ENCODE measurements at places on chromosomes 5 and 9.

GRCh38 chr5:84696651-84697050 lies 312.0 kb upstream of the EDIL3 start:
- DNase-seq, result no peak

DNA sequence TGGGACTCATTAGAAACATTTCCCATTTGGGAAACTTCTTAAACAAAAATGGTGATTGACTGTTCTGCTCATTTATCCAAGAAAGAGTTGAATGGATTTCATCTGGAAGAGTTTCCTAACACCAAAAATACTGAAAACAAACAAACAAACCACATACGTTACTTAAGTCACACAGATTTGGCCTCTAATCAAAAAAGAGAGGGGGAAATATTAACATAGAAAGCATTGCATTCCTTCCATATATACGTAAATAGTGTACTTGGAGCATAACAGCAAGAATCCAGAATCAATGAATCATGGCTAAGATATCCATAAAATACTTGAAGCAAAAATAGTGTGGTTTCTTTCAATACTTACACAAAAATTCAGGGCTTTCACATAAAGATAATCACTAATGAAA lies 189.8 kb upstream of the MAP3K1 start:
- DNase-seq, result no peak

DNA sequence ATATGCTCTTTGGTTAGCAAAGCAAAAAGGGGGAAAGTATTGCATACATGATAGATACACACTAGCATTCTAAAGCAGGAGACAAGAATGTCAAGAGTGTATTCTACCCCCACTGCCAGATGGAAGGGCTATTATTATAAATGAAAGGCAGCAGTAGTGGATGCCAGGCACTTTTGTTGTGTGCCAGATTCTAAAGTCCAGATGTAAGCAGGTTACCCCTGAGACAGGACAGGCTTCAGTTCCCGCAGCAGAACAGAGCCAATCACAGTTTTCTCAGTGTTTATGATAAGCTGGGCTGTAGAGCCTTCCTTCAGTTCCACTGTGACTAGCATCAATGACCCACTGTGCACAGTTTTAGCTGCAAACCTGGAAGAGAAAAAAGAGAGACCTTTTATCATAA lies 226.6 kb upstream of the TBCA start:
- DNase-seq, result no peak

- DNase-seq, result no peak
These were observed 30.2 kb upstream of the GABRP start for GRCh38 chr5:170753311-170753710.

DNA sequence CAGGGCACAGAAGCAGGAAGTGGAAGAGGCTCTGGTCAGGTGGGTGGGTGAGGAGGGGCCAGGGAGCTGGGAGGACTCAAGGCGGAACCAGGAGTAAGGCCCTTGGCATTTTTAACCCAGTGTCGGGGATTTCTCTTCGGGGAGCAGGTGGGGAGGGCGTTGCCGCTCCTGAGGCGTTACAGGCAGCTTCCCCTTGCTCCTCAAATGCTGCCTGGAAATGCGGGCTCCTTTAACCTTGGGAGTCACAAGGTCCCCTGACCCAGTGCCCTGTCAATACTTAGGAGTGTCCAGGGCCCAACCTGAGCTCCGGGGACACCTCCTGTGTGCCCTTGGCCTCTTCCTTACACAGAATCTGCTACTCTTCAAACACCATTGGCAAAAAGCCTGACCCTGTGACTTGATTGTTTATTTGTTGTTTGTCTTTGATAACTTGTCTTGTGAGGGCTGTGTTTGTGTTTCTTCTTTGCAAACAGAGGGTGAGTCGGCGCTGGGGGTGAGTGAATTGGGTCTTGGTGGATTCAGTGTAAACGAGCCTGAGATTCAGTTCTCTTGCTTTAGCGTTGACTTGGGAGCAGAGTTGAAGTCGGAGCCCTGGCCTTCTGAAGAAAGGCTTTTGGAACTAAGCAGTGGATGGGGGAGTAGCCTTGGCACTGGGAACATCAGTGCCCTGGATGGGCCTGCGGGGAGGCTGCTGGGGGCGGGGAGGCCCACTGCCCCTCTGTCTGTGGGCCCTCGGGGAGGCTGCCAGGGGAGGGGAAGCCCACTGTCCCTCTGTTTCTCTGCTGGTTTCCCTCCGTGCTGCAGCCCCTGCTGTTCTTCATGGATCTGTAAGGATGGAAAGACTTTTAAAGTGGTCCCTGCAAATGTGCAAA lies 300.7 kb upstream of the IRX4 start:
- no peak for DNase-seq

- DNase-seq, result no peak
These were observed 7.0 kb downstream of the PAM start for GRCh38 chr5:102762095-102762534.

GRCh38 chr9:71858812-71859211 lies 52.2 kb downstream of the ABHD17B start:
- DNase-seq, result no peak

- DNase-seq, result no peak
These were observed 802.2 kb downstream of the CDH12 start for GRCh38 chr5:22050931-22051330.

- DNase-seq, result no peak
These were observed 118.1 kb downstream of the ADAMTS2 start for GRCh38 chr5:179227229-179227579.

- no peak for DNase-seq
These were observed 396.2 kb downstream of the KCTD16 start for GRCh38 chr5:144566747-144567420.

DNA sequence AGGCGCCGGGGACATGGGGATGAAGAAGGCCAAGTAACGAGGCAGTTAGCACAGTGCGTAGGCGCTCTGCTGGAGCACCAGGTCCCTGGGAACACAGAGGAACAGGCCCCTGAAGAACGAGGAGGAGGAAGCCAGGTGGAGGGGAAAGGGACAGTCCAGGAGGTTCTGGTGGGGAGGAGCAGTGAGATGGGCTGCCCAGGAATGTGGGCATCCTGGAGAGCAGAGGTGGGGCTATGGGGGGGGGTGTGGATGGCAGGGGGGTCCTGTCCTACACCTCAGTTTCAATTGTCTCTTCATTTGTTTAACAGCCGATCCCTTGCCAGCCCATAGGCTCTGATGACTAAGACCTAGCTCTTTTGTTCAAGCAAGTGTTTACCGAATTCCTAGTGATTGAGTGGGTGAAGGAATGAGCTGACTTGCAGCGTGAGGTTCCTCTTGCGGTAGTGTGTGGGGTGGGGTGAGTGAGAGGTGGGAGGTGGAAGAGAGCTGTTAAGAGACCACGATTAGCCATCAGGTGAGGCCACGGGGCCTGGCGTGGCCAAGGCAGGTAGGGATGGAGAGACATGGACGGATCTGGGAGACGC lies 8.4 kb upstream of the PHYHD1 start:
- DNase-seq, result no peak

- DNase-seq, result no peak
These were observed 152.9 kb downstream of the SGCD start for GRCh38 chr5:156479849-156480248.

DNA sequence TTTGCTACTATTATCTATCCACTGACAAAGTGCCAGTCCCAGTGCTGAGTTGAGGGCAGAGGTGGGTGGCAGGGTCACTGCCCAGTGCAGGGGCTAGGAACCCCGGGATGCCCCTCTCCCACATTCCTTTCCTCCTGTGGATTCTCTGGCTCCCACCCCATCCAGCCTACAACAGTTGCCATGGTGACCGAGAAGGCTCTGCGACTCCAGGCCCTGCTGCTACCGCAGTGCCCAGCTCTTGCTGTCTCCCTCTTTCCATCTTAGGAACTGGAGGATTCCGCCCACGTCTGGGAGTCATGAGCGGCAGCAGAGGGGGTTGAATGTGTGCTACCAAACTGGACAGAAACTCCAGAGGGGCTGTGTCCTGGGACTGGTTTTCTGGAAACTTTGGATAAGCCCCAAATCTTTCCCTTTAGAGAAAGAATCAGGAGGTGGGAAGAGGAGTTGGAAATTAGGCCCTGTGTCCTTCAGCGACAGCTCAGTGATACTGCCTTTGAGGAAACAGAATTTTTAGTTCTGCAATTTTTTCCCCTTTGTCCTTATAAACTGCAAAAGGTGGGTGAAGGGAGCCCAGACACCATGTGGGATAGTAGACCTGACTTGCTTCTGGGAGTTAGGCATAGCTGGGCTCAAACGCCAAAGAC lies 20.7 kb upstream of the C5orf47 start:
- no peak for DNase-seq

GRCh38 chr5:111194925-111195324 lies 29.3 kb upstream of the CAMK4 start:
- no peak for DNase-seq

DNA sequence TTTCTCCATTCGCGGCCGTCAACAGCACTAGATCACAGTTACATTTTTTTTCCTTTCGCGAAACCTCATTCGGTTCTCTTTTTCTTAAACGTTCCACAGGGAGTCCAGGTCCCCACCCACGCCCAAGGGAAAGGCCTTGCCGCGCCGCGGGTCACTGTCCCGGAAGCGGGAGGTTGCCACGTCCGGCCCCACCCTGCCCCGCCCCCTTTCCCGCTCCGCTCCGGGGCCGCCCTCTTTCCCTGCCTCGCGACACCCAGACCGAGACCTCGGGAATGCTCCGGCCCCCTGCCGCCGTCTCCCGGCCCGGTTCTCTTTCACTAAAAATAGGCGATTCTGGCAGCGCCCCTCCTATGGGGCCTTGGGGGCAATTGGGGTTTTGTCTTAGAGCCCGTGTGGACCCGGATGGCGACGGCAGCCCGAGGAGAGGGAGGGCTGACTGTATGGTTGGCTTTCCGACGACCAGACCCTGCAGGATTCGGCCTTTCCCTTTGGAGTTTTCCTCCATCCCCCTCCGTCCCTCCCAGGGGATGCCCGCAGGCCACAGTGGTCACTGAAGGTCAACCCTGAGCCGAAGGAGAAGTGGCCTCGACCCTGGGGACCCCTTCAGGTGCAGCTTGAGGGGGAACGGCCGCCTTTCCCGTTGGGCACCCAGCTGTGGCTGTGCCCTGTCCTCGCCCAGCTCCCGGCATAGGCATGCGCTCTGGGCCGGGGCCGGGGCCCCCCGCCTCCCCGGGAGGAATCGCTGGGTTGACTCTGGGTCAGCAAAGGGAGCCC lies 2.8 kb upstream of the RACK1 start:
- peak; percentile 73 for DNase-seq

- no peak for DNase-seq
These were observed 290.3 kb downstream of the RFX3 start for GRCh38 chr9:3235497-3235896.

DNA sequence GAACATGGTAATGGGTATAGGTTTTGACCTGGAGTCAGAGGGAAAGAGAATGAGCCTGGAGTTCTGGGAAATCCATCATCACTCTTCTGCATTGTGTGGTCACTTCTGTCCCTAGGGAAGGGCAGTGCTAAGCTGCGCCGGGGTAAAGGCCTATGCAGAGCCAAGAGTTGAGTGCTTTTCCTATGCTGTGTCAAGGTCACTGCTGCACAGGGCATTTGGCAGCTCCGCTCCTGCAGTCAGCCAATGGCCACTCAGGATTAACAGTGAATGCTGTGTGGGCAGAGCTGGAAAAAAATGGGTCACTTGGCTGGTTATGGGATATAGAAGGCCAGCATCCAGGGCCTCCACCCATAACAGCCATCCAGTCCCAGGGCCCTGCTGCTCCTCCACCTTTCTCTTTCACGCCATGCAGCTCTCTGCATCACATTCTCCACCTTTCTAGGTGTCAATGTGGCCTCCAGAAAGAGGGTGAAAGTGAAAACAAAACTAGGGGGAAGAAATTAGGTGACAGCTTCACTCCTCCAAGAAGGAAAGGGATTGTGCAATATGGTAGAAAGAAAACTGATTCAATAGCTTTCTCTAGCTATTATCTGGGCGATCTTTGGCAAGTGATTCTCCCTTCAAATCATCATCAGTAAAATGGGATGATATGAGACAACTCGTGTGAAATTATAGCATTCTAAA lies 279.3 kb upstream of the ANKRD55 start:
- DNase-seq, result no peak

- no peak for DNase-seq
These were observed 20.0 kb downstream of the SLC24A2 start for GRCh38 chr9:19768798-19769197.

DNA sequence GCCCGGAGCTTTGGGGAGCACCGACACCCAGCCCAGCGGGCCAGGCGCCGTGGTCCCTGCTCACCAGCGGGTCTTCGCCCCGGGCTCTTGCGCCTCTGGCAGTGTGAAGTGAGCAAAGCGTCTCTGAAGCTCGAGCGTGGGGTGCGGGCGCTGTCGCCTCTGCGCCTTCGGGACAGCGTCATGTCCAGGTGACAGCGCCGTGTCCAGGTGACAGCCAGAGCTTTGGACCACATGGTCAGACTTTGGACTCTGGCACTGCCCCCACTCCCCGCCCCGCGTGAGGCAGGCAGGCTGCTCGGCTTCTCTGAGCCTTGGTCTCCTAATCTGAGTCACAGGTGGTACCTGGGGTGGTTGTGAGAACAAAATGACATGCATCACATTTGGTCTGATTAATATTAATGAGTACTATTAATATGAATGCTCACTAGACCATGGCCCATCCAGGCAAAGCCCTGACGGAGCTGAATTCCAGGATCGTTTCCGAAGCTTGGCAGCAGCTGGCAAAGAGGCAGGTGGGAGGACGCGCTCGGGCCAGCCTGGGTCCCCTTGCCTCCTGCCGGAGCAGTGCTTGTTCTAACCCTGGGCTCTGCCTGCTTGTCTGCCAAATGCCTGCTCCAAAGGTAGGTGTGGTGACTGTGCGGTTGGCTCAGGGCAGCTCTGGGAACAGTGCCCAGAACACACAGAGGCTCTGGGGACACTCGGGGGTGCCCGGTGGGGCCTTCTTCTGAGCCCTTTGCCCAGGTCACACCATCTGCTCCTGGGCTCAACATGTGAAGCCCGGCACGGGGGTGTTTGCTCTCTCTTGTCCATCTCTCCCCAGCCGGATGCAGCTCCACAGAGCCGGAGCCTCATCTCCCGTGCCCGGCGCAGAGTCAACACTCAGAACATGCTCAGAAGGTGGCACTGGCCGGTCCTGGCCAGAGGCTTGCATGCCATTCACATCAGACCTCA lies 157.1 kb downstream of the OLFM1 start:
- no peak for DNase-seq

- peak; percentile 55 for DNase-seq
These were observed 12.4 kb upstream of the CYFIP2 start for GRCh38 chr5:157253547-157253946.

GRCh38 chr5:115480271-115480670 lies 64.3 kb downstream of the FEM1C start:
- DNase-seq, result no peak

- no peak for DNase-seq
These were observed 10.4 kb downstream of the ZNF618 start for GRCh38 chr9:113886466-113886865.

Measured in hematopoietic multipotent progenitor cell (in vitro differentiated cells).